ENCODE measurements at places on chromosomes 2 and 18.
A peak's percentile ranks its signal among the peaks of the same experiment; 100 is the strongest.

- no peak for DNase-seq
Observed at GRCh38 chr18:60082790-60083189, 183.0 kb downstream of the PMAIP1 start.

DNA sequence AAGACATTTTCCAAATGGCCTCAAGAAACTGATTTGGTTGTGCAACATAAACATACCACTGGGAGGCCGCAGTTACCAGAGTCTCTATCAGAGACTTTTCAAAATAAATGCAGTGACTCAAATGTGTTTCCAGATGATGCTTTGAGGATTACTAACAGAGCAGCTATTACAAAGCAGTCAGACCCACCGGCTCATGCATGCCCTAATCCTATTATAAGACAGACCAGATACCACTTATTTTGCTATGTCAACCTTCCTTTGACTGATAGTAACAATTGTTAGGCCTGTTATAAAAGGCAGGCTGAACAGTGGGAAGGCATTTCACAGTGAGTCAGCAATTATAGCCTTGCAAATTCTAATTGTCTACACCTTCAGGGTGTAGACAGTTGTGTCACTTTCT, 217.7 kb downstream of the LRRTM1 start:
- no peak for DNase-seq

- no peak for DNase-seq
Observed at GRCh38 chr2:5722236-5722635, 30.1 kb downstream of the SOX11 start.

DNA sequence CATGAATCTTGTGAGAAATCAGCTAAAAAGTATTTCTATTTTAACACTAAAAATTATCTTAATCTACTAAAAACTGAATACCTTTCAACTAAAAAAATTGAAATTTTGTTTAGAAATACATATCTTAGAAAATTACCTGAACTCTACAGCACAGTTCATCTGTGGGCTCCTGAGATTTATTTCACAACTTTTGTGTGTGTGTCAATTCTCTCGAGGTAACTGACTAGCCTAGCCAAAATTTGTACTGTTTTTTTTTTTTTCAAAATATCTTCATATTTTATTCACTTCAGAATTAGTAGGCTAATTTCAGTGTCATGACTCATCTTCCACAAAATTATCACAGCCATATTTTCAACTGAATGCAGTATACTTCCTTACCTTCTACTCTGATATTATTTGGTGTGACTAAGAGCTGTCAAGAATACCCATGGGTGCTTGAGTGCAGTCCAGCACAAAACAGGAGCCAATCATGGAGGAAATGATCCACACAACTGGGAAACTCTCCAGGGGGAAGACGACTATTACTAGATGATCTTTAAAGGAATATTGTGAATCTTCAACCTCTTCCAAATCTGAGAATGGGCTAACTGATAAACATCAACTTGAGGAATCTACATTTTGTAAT, 174.6 kb downstream of the ZNF385B start:
- DNase-seq: no peak

DNA sequence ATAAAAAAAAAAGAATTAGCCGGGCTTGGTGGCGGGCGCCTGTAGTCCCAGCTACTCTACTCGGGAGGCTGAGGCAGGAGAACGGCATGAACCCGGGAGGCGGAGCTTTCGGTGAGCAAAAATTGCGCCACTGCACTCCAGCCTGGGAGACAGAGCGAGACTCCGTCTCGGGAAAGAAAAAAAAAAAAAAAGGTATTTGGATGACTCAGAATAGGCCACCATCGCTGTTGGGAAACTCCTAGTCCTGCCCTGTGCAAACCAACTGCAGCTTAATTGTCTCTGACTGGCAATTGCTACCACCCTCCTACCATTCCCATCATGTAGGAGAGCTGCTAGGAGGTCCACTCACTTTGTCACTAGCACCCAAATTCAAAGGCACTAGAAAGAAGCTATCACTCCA, 43.5 kb downstream of the ATP8B1 start:
- DNase-seq: no peak

- DNase-seq: no peak
Observed at GRCh38 chr2:221807706-221808105, 235.6 kb upstream of the EPHA4 start.

- no peak for DNase-seq
Observed at GRCh38 chr2:53886406-53887280, 26.9 kb upstream of the GPR75 start.

GRCh38 chr2:216888081-216888480, 28.2 kb upstream of the TNP1 start:
- no peak for DNase-seq

DNA sequence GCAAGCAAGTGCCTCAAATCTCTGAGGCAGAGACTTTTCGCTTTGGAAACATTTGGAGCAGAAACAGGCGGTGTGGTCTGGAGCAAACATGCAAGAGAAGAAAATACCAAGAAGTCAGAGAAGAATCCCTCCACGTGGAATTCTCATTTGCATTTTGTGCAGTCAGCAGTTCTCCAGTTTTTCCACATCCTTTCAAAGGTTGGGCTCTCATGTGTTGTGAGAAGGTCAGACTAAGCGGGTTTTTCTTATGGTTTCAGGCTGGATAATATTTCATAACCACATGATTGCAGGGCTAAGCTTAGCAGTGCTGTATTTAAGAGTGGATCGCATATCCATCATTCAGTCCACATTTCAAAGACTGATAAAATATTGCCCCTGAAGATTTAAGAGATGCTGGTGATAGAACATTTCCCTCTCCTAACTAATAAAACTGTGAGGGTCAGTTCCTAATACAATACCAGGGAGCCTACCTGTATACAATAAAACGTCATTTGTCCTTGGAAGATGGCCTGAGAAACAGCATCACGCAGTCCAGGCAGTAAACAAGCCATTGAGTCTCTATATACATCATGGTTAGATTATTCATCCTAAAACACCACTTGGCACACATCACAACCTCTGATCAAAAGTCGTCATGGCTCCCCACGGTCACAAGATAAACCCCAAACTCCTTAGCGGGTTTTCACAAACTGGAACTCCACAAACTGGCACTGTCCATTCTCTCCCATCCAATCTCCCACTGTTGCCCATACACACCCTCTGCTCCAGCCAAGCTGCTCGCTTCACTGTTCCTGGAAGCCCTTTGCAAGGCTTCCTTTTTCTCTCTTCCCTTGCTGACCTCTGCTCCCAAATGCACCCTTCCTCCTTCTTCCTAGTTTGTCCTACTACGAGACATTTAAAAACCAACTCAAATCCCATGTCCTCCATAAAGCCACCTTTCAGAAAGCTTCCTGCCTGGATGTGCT, 31.5 kb downstream of the ANKRD44 start:
- no peak for DNase-seq

DNA sequence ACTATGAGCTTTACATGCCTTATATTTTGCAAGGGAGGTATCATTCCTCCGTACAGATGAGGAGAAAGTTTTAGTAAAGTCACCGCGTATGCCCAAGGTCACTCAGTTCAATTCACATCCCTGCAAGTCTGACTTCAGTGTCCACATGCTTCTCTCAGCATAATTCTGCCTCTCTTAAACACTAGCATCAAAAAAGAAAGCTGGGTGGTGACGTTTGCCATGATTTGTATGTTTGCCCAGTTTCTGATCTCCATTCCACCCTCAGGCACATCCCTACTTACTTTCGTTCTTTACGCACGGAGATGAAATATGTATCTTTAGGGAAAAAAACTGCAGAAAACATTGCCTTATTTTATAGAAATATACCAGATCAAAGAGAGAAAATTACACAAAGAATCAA, 129.2 kb upstream of the PTPRM start:
- DNase-seq: no peak

GRCh38 chr2:163751696-163752095, 15.9 kb upstream of the FIGN start:
- DNase-seq: no peak

GRCh38 chr2:24972315-24972961, 683 bp upstream of the DNAJC27 start:
- peak; percentile 75 for DNase-seq

GRCh38 chr2:112691881-112692281, 28.9 kb upstream of the NT5DC4 start:
- DNase-seq: no peak

- no peak for DNase-seq
Observed at GRCh38 chr2:8442833-8443486, 238.9 kb upstream of the ID2 start.

DNA sequence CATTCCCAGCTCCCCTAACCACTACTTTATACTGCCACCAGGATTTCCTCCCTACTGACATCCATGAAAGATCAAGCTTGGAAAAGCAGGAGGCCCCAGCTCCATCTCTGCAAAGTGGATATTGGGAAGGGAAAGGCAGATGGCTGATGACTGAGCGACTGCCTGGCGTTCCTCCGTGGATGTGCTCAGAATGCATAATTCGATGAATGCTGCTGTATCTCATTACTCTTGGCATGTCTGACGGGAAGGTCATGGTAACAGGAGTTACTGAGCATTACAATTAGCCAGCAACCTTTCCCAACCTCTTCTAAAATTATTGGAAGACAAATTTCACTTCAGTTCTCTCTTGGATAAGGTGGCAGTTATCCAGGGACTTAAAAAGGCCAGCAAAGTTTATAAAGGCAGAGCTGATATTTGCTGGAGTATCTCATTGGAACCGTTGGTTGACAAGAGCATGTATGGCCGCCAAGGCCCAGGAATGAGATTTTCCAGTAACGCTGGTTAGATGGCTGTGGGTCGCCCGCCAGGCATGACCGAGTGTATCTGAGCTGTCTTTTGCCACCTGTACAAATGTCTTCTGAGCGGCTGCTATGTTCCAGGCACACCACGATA, 34.5 kb downstream of the KCNE4 start:
- no peak for DNase-seq

GRCh38 chr2:177241711-177242120, 22.8 kb downstream of the NFE2L2 start:
- no peak for DNase-seq

DNA sequence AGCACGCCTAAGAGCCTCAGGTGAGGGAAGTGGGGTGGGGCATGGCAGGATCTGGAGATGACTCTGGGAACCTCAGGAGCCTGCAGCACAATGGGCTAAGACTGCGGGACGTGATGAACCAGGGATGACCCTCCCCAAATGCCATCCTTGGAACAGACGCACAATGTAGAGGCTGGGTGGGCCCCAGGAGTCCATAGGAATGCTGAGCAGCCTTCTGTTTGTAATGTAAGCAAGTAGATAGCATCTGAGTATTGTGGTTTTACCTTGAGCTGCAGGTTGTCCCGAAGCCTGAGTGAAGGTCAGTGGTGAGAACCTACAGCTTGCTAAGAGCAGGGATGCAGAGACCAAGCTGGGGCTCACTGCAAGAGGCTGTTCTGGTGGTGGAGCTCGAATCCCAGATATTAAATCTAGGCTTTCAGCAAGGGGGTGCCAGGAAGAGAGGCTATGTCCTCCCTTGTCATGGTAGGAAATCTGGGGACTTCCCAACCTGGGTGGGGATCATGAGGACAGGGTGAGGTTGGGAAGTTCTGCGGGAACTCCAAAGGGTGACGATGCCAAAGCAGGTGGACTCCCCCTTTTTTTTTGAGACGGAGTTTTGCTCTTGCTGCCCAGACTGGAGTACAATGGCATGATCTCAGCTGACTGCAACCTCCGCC, 5.8 kb downstream of the SCTR start:
- DNase-seq: no peak

GRCh38 chr2:96267159-96267971, 1.3 kb downstream of the CIAO1 start:
- peak; percentile 79 for DNase-seq

DNA sequence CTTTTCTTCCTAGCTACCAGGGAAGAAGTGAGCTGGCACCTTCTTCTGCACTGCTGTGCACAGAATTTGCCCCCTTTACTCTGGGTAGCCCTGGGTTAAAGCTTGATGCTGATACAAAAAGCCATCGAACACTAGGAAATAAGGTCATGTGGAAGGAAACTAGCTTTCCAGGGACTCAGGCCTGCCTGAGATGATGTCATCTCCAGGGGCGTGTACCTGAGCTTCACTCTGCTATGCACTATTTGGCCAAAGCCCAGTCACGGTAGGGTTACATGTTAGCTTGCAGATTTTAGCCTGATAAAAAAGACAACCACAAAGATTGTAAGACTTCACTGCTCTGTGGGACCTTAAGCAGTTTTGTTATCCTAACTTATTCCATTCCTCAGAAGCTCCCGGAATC, 20.4 kb downstream of the EDAR start:
- no peak for DNase-seq

DNA sequence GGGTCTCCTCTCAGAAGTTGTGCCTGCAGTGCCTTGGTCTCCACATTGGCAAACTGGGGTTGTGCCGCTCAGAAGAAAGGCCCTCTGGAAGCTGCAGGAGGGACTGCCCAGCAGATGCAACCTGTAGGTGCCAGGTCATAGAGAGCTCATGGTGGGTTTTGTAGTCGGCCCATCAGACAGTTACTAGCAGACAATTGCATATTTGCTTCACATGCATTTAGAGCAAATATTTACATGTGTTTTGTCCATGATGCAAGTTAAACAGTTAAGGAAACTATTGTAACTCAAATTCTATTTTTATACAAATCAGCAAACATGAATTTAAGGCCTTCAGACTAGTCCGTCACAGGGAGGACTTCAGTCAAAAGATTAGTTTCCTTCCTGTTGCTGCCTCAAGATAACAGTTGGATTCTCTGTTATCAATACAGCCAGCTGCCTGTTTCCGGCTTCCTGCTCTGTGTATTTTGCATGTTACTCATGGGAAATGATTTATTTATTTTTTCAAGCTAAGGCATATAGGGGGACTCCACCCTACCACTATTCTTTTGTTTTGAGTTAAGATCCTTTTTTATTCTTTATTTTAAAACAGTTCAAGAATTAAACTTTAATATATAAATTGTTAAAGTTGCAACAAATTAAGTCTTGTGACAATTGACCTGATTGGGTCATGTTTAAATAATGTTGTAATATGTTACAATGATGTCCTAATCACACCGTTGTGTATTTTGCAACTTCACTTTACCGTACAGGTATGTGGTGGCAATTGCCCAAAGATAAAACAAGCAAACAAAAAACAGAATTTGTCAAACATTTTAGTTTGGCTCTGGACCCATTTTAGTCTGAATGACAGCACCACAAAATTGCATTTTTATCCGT, 133.5 kb downstream of the SPTBN1 start:
- peak; percentile 73 for DNase-seq

DNA sequence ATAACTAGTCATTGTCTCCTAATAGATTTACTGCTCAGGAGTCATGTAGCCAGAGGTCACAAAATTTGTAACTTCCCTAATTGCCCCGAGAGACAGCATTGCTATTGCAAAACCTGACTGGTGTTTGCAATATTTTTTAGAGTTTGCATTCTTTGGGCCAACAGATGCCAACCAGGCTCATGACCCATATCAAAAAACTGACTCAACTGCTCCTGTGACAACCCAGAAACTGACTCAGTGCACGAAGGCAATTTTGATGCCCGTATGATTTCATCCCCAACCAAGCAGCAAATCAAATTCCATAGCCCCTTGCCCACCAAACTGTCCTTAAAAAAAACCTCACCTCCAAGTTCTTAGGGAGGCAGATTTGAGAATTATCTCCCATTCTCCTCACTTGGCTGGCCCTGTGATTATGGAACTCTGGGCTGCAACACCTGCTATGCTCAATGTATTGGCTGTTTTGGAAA, 951.3 kb downstream of the TSN start:
- no peak for DNase-seq

- DNase-seq: peak; percentile 64
Observed at GRCh38 chr2:73993778-73994177, 9.1 kb downstream of the TET3 start.
